Frontal cortex (tissue), 4 donors: ENCODE measurements at places on chromosomes 7 and 10.

DNA sequence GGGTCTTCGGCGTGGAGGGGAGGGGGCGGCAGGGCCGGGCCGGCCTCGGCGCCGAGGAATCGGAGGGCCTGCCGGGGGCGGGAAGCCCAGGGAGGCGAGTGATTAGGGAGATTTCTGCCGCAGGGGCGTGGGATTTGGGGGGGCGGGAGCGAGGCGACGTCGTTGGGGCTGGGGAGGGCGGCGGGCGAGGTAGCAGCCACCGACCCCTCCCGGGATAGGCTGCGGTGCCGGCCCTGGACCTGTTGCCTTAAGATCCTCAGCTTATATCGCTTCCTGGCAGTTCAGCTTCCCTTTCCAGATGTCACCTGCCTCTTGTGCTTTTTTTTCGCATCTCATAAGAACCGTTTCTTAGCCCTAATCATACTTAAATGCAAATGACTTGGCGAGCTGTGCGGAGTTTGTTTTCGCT lies 655 bp downstream of the LMTK2 start:
- DNase-seq, result no peak

DNA sequence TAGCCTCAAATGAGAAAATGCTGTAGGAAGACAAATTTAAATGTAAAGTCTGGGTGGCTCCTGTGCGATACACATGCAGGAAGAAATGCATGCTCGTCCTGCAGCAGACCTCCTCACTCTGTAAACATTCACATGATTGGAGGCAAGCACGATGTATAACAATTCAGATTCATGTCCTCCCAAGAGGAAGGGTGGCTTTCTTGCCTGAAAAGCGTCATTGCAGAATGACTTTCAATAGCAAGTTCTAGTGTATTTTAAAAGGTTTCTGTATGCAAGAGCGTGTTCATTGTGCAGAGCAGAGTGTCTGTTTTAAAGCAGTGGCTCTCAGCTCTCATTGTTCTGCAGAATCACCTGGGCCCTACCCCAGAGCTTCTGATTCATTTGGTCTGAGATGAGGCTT lies 170.3 kb upstream of the CELF2 start:
- DNase-seq, result no peak

GRCh38 chr7:135362871-135363270 lies 129.2 kb downstream of the STRA8 start:
- no peak for DNase-seq

DNA sequence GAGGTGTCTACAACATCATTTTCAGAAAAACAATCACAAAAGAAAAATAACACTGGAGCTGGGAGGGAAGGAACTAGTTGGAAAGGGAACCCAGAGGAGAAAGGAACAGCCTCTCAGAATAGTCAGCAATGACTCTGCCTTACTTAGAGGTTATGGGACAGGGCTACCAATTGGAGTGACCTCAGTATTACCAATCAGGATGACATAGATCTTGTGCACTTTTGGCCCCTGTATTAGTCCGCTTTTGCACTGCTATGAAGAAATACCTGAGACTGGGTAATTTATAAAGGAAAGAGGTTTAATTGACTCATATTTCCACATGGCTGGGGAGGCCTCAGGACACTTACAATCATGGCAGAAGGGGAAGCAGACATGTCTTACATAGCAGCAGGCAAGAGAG lies 99.7 kb upstream of the SDK1 start:
- DNase-seq, result no peak

DNA sequence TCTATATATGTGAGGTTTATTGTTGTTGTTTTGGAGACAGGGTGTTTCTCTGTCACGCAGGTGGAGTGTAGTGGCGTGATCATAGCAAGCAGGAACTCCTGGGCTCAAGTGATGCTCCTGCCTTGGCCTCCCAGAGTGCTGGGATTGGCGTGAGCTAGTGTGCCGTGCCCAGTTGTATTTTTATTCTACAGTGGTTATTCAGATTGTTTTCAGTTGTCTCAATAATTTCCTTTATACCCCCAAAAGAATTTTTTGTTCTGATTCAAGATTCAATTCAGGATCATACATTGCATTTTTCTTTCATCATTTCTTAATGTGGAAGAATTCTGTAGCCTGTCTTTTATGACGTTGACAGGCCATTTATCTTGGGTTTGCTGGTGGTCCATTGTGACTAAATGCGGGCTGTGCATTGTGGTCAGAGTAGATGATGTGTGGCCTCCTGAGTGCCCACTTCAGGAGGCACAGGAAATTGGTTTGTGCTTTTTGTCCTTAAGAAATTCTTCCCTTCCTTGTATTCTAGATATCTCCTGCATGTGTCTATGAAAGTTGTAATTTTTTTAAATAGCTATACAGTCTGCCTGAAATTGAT lies 22.9 kb downstream of the RBM33 start:
- DNase-seq, result no peak

DNA sequence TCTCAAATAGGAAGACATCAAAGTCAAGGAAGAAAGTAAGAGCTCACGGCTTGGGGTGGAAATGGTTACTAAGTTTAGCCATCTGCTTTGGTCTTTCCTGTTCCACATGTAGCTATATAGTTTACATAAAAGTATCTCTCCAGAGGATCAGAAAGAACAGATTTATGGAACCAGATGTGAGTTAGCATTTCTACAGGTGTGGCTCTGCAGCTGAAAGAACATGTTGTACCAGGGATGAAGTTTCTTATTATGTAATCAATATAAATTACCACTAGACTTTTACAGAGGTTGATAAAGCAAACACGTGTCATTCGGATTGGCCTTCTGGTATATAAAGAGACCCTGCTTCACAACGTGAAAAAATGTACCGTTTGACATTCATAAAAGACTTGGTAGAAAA lies 19.9 kb downstream of the CALD1 start:
- DNase-seq, result no peak

- no peak for DNase-seq
Measured at GRCh38 chr7:156196649-156197048, 384.4 kb upstream of the SHH start.

DNA sequence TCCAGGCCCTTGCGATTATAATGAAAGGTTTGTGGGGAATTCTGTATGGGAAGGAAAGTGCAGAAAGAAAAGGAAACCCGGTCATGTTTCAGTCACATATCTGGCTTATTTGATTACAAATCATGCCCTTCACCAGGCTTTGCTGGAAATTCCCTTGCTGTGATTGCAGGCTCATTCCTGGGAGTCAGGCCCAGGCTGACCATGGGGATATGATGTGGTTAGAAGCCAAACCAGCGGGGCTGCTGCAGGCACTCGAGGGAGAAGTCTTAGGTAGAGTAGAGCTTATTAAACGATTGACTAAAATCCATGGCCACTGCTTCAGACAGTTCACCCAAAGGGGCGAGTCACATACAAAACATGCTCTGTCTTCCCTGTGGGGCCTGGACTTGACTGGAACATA lies 16.2 kb downstream of the PKD1L1 start:
- no peak for DNase-seq

GRCh38 chr10:128263891-128264688 lies 137.9 kb upstream of the MKI67 start:
- peak; percentile 42 for DNase-seq

DNA sequence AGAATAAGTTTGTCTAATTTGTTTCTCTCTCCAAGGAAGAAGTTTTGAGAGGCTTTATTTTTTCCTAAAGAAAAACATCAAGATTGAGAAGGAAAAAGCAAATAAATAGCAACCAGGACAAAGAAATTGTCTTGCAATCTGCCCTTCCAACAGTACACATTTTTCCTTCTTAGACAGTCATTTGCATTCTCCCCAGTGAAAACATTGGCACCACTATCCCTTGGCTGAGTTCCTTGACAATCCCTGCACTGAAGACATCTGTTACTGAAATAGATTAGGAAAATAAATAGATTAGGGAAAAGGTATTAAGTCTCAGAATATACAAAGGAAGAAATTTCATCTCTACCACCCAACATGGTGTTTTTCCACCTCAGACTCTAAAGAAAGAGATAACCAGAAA lies 12.2 kb upstream of the TMEM243 start:
- DNase-seq, result no peak

DNA sequence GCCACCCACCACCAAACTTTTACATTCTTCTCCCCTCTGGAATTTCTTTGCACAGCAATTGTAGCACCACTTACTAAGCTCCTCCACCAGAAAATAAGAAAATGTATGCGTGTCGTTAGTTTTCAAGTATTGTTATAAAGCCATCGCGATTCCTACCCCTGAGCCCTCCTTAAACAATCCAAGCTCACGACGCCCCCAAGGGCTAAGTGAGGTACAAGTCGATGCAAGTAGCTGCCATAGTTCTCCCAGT lies 1.3 kb downstream of the FRAT2 start:
- DNase-seq, result no peak

DNA sequence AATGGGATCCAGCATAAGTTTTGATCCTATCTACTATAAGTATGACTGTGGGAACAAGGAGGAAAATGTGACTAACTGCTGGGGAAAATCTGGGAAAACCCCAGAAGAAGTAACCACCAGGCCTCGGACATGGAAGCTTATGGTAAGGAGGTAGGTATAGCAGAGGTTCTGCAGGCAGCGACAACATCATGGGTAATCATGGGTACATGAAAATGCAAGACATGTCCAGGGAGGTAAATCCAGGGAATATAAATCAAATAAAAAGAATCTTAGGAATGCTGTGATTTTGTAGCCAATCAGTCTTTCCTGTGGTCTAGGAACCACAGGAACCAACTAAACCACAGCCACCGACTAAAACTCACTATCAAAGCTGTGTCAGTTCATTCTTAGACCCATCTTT lies 168.3 kb upstream of the NPY start:
- DNase-seq, result no peak

- no peak for DNase-seq
Measured at GRCh38 chr7:25009257-25009656, 29.3 kb upstream of the OSBPL3 start.

DNA sequence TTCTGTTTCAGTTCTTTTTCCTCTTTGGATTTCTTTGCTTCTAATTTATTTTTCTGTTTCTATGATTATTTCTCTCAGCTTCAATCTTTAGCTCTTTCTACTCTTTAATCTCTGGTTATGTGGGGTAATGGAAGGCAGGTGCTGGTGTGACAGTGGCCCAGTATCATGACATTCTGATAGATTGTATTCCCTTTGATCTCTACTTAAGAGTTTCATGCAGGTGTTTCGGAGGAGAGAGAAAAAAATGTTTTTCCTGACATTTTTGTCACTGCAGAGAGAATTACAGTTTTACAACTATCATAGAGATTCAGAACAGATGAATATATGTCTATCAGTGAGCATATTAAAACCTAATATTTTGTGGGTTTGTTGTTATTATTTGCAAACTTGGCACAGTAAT lies 524.9 kb downstream of the CNTNAP2 start:
- no peak for DNase-seq

GRCh38 chr10:60138026-60138425 lies 231.7 kb upstream of the CCDC6 start:
- DNase-seq, result no peak

DNA sequence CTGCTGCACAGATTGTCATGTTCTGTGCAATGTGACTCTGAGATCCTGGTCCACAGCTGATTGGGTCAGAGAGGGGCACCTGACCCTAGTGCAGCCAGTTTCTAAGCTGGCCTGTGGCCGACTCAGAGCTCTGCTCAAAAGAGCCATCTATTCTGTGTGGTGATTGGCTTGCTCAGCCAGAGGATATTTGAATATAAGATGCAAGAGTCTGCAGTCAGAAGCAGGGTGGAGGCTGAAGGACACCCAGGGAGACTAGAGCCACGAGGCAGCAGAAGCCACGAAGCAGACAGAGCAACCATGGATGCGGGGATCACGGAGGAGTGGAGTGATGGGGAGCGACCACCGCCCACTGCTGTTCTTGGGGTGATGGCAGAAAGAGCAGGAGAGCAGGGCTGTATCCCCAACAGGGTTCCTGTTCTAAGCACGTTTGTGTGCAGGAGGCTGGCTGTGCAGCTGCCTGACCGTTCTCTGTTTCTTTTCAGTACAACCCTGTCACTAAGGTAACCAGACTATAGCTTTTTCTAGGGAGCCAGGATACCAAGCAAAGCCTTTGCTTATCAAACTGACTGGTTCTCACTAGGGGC lies 19.5 kb upstream of the RHEB start:
- peak; percentile 46 for DNase-seq

GRCh38 chr10:60139798-60140566 lies 233.6 kb upstream of the CCDC6 start:
- no peak for DNase-seq

DNA sequence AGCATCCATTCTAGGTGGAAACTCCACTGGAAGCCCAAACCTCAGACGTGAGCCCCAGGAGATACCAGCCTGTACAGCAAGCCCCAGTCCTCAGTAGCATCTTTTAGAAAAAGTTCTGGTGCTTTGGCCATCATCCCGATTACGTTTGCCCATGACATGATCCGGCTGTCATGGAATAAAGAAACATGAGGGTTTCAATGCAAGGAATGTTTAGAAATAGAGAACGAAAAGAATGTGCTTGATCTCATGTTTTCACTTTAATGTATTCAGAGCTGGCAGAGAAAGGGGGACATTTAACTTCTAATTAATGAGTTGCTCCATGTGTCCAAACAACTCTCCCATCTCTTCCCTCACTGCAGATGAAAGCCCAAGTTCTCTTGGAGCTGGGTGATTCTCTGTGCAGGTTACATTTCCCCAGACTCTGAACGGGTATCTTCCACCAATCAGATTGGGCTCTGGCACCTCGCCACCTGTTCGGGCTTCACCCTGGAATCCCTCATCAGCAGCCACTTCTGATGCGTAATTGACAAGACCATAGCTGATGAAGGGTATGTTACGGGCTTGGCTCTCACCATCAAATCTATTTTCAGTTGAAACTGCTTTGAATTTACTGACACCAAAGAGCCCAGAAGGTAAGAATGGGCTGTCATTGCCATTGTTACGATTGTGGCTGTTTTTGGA lies 165.3 kb downstream of the PLXNA4 start:
- no peak for DNase-seq

DNA sequence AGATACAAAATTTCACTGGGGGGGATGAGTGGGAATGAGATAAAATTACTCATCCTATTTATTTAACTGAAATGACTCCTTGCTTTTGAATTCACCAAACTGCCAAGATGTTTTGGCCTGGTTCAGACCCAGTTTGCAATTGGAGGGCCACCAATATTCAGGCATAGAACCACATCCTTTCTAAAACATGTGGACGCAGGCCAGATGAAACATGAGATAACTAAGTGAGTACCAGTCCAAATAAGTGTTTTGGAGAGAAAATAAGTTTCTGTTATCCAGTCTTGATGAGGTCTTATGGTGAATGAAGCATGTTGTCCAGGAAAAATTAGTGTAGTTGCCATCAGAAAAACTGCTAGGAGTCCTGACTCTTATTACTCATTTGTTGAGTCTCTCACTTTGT lies 36.3 kb upstream of the PDK4 start:
- no peak for DNase-seq

DNA sequence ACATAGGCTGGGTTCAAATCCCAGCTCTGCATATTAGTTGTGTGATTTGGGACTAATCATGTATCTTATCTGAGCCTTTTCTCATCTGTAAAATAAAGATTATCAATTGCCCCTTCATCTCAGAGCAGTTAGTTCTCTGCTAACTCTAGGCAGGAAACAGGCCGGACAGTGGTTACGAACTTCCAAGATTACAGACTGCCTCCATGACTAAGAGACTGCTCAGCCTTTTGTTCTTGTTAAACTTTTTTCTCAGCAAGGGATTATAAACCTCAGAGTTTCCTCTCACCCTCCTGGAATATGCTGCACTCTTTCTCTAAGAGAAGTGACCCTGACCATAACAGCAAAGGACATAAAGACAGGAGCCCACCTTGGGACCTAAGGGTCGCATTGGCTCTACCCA lies 52.5 kb upstream of the NFKB2 start:
- no peak for DNase-seq
